ENCODE measurements at places on chromosomes 16 and 17.

- no peak for DNase-seq
Measured at GRCh38 chr17:70217571-70217970, 48.2 kb downstream of the KCNJ2 start.

- DNase-seq = no peak
Measured at GRCh38 chr16:82783933-82784572, 157.3 kb downstream of the CDH13 start.

GRCh38 chr17:6498356-6498755, 54.1 kb downstream of the PIMREG start:
- no peak for DNase-seq

- no peak for DNase-seq
Measured at GRCh38 chr16:66662445-66663194, 33.9 kb downstream of the CMTM4 start.
